ENCODE measurements at places on chromosomes 3 and 15.

GRCh38 chr3:132228923-132229322 lies 88.3 kb upstream of the ACP3 start:
- no peak for DNase-seq

DNA sequence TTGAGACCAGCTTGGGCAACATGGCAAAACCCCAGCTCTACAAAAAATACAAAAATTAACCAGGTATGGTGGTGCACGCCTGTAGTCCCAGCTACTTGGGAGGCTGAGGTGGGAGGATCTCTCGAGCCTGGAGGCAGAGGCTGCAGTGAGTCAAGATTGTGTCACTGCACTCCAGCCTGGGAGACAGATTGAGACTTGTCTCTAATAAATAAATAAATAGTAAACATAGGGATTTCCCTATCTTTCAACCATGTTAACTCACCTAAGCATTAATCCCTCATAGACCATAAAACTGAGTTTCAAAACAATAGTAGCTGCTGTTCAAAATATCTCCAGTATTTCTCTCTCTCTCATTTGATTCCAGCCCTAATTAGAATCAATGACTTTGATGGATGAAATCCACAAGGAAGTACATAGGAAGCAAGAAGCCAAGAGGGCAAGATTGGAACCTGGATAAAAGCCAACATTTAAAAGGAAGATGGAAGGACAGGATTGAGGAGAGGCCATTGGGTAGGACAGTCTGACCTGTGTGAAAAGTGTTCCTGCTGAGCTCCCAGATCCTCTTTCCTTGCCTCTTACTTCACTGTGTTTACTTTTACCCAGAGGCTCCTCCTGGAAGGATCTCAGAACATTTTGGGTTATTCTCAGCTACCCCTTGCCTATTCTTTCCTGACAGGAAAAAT lies 12.4 kb upstream of the TTBK2 start:
- DNase-seq = no peak

DNA sequence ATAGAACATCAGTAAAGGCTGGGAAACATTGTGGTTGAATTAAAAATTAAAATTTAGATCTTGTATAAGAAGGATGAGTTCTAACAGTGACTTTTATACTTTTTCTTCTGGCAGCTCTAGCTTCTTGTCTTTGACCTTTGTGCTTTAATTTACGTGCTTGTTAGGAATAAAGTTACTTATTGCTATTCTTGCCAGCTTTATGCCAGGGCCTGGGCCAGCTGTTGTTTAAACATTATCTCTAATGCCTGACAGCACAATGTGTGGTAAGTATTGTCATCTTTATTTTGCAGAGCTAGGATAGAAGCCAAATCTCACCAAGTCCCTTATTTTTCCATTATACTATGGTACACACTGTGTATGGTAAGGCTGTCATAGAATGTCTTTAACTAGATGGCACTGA lies 766.7 kb upstream of the GOLIM4 start:
- DNase-seq = no peak

GRCh38 chr3:53721187-53722119 lies 124.8 kb downstream of the CHDH start:
- no peak for DNase-seq

- no peak for DNase-seq
Observed at GRCh38 chr3:14831916-14832450, 13.2 kb downstream of the FGD5 start.

DNA sequence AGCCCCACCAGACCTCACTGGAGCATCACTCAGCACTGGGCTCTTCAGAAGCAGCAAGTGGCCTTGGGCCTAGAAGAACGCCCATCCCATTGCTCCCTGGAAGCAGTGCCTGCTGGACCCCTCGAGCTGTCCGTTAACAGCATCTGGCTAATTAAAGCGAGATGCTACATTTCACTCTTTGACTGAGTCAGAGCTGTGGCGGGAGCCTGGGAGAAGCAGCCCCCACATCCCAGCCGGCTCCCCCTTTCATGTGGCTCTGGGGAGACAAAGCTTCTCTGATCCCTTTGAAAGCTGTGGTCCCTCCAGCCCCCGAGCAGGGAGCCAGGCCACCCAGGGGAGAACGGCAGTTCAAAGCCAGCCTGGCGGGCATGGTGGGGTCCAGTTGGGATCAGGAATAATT lies 103.7 kb downstream of the MEGF11 start:
- no peak for DNase-seq

DNA sequence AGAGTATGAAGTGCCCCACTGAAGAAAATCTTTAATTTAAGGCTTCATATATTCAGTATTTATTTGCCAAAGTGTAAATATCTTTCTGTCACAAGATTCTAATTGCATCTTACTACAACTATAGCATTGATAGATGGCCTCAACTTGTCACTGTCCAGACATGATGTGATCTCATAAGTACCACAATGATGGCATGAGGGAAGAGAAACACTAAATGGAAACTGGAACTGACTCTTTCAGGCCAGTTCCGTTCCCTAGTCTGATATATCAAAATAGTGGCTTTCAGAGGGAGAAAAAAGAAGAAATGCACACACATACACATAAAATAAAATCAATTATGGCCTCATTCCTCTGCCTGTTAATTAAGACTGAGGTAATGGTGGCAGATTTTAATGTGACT lies 615.7 kb downstream of the TBL1XR1 start:
- DNase-seq = no peak

- DNase-seq = no peak
Observed at GRCh38 chr3:58215317-58216025, 4.7 kb upstream of the DNASE1L3 start.

- DNase-seq = no peak
Observed at GRCh38 chr3:122917412-122917811, 110.2 kb downstream of the SEMA5B start.

DNA sequence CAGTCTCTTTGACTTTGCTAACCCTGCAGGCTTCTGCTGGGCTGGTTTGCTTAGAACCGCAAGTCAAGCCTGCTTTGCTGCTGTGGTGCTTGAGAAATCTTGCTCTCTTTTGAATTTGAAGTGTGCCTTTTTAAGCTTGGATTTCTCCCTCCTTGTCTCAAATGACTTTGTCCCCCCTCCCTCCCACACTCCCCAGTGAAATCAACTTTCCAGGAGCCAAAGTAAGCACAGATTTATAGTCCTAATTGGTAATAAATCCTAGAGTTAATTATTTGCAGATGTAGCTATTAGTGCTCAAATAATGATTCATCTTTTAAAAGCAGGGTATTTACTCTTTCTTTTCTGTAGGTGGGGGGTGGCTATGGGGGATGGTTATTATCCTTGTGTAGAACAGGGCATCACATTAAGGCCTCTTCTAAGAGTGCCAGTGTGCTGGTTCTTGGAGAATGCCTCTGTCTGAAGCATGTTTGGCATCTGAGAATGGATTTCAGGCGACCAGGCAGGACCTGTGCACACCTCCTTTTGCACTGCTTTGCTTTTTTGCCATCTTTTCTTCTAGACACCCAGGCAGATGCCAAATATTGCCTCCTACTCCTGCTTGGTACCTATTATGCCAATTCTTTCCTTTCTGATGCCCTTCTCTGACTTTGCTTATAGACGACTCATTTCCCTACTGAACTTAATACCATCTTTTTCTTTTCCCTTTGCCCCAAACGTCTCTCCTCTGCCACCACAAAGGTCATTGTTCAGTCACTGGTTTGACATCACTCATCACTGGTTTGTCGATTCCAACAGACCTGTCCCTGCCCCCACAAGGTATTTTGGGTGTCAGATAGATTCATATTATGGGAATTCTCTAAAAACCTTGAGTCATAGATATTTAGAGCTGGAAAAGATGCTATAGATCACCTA lies 50.7 kb downstream of the CLDN11 start:
- no peak for DNase-seq

GRCh38 chr3:118167571-118167970 lies 867.1 kb downstream of the IGSF11 start:
- no peak for DNase-seq

- DNase-seq = no peak
Observed at GRCh38 chr15:93830221-93831080, 400.9 kb upstream of the MCTP2 start.

DNA sequence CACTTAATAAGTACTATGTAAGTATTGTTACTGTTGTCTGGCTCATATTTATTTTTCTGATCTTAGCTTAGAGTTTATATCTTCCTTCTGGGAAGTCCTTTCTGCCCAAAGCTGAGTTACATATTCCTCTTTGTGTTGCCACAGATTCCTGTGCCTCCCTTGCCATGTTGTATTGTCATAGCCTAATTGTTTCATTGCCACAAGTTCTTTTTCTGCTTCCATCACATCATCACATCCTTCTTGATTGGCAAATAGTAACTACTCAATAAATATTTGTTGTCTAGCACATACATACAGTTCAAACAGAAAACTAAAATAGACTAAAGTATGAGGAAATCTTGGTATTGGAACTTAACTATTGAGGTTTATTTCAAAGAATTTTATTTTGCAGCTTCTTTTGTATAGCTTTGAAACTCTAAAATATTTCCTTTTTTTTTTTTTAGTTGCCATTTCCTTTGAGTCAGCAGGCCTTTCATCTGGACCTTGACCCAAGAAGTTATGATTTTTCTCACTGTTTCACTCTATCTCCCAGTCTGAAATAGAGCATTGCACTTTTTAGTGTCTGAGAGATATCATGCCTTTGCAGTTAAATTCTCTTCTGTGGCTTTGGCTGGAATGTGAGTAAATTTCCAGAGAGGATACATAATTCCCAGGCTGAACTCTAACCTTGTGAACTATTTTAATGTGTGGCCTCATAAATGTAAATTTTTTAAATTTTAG lies 98.2 kb downstream of the ZNF609 start:
- no peak for DNase-seq

GRCh38 chr15:34665498-34666116 lies 82.2 kb upstream of the GOLGA8B start:
- DNase-seq = no peak

- no peak for DNase-seq
Observed at GRCh38 chr3:135017003-135017893, 222.2 kb downstream of the EPHB1 start.

GRCh38 chr3:158330870-158331269 lies 221.0 kb downstream of the RSRC1 start:
- DNase-seq = no peak

- no peak for DNase-seq
Observed at GRCh38 chr3:13541691-13542090, 7.2 kb upstream of the FBLN2 start.

- no peak for DNase-seq
Observed at GRCh38 chr15:32852771-32853170, 135.0 kb downstream of the GREM1 start.

DNA sequence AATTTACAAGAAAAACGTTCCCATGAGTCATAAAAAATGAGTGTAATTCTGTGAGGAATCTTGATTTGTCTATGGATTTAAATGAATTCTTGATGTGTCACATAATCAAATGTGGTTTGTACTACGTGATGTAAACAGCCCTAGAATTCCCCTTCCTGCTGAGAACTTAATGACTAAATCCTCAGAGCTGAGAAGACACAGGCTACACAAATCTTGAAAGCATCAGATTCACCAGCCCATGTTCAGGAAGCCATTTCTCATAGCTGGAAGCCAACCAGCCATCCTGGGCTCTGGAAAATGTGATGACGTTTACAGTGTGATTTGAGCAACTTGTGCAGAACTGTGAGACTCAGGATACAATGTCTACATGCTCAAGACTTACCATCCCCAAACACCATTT lies 193.7 kb upstream of the MME start:
- no peak for DNase-seq

DNA sequence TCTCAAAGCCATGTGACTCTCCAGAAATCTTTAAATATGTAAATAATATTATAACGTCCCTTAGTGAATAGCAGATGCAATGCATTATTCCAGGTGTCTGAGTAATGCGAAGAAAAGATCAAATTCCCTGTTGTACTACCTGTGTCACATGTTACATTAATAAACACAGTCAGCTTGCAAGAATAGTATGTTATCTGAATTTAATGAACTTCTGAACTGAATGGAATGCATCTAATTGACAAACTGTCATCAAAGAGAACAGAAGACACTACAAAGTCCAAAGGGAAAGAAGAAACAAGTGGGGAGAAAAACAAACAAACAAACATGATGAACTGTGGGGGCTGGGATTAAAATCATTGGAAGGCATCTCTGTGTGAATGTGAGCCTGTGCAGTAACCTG lies 508.8 kb downstream of the LPP start:
- DNase-seq = no peak

DNA sequence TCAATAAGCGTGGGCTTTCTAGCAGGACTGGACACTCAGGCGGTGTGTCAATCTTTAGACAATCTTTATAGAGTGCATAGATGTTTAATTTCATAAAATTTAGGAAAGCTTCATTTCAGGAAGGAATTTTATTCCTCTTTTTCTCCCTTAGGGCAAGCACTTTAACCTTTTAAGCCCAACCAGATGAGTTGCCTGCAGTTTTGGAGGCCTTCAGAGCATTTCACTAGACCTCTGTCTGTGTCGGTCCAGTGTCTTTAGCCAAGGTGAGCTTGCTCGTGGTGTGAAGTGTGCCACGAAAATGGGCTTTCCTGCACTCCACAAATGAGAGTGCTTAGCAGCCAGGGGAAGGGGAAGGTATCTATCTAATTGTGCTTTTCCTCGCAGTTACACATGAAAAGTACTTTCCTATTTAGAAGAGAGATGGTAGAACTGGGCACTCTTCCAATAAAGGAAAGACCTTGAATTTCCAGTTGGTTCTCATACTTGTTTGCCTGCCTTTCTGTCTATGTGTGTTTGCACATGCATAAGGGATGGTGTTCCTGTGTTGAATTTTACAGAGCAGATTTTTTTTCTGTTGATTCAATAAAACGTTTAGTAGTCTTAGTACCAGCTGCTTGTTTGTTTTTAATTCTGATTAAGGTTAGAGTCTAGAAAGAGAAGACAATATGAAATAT lies 53.6 kb downstream of the FEZF2 start:
- no peak for DNase-seq

DNA sequence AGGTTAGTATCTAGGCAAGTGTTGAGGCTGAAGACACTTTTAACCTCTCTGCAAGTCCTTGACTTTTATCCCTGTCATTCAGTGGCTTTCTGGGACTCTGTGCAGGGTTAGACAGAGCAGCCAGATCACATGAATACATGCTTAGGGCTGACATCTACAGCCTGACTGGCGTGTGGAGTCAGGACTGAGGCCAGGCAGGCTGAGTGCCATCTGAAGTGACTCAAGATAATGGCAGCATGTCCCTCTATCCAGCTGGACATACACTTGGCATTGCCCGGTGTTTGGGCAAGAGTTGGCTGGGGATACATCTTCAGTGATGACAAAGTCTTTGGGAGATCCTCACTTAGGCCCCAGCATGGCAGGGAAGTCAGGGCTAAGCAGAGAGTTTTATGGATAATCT lies 22.4 kb downstream of the DUOX2 start:
- no peak for DNase-seq

- no peak for DNase-seq
Observed at GRCh38 chr15:56146756-56147155, 96.9 kb downstream of the RFX7 start.

DNA sequence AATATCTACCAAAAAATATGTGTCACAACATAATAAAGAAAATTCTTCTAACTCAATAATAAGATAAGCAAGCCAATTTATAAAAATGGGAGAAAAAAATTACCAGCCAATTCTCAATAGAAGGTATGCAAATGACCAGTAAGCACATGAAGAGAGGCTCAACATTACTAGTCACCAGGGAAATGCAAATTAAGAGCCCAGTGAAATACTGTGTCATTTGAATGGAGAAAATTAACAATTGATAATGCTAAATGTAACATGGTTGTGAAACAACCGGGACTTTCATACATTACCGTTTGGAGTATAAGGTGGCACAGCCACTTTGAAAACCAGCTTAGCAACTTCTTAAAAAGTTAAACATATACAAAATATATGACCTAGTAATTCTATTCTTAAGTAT lies 460.7 kb downstream of the IGSF11 start:
- DNase-seq = no peak
